ENCODE measurements at places on chromosomes 6 and 20.

DNA sequence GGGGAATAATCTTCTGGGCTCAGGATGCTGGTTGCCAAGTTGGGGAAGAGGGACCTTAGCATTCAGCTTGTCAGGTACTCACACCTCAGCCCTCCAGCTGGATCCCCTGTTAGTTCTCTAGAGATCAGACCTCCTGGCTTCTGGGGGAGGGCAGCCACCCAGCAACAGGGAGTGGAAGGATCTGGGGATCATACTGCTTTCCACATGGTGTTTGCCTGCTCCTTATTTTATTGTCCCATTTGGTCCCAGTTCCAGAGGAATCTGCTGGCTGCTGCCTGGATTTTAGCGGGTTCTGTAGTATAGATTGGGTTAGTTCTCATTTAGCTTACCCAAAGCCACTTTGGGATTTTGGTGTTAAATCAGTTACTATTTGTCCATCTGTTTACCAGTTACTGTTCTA lies 29.3 kb downstream of the KAT14 start:
- DNase-seq, result no peak

GRCh38 chr6:2854396-2854982 lies 12.8 kb upstream of the SERPINB1 start:
- no peak for DNase-seq

DNA sequence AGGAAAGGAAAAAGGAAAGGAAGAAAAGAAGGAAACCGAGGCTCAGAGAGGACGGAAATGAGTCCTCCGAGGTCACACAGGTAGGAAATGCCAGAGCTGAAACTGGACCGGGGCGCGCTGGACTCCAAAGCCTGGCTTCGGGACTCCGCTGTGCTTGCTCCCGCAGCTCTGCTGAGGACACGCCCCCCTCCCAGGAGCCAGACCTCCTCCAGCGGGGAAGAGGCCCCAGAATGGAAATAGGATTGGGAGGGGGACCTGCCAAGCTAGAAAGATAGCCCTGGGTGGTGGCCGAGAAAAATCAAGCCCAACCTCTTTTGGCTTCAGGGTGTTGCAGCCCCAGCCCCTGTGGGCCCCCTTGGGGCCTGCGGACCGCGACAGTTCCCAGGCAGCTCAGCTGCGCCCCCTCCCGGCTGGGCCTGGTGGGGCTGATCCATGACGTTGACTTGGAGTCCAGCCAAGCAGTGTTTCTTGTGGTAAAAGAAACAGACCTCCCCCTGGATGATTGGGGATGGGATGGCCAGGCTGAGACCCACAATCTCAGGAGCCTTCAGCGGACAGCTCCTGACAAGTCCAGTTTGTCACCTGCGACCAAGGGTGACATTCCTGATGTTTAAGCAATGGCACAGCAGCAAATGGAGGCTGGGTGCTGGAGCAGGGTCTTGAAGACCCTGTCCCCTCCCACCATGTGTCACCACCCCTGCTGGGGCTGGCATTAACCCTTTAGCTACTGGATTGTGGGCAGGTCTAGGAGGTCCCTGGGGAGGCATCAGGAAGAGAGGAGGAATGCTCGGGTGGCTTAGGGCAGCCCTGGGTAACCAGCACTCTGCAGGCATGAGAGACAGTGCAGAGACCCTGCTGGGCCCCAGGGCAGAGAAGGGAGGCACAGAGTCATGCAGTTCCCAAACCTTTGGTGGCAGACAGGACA lies 55.4 kb downstream of the RIPOR3 start:
- DNase-seq, result peak; percentile 65

GRCh38 chr20:36865076-36865860 lies 10.7 kb upstream of the TLDC2 start:
- DNase-seq, result no peak

GRCh38 chr6:130409418-130410100 lies 43.7 kb downstream of the TMEM200A start:
- DNase-seq, result no peak

DNA sequence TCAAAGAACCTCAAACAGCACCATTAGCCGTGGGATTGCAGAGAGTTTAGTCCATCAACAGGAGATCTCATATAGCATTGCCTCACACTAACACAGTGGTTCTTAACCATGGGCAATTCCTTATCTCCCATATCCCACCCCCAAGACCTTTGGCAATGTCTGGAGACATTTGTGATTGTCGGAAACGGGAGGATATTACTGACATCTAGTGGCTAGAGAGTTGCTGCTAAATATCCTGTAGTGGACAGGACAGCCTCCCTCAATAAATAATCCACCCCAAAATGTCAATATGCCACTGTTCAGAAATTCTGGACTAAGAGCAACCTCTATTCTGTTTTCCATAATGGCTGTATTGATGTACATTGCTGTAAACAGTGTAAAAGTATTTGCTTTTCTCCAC lies 210.1 kb upstream of the CCN2 start:
- DNase-seq, result no peak

- no peak for DNase-seq
These were observed 16.3 kb downstream of the PKIG start for GRCh38 chr20:44598423-44599305.

- DNase-seq, result peak; percentile 69
These were observed 2.1 kb downstream of the VEGFA start for GRCh38 chr6:43771858-43772680.

- no peak for DNase-seq
These were observed 4.3 kb upstream of the IL20RA start for GRCh38 chr6:137049095-137049494.

- DNase-seq, result no peak
These were observed 944.7 kb downstream of the PHF3 start for GRCh38 chr6:64580346-64580745.

DNA sequence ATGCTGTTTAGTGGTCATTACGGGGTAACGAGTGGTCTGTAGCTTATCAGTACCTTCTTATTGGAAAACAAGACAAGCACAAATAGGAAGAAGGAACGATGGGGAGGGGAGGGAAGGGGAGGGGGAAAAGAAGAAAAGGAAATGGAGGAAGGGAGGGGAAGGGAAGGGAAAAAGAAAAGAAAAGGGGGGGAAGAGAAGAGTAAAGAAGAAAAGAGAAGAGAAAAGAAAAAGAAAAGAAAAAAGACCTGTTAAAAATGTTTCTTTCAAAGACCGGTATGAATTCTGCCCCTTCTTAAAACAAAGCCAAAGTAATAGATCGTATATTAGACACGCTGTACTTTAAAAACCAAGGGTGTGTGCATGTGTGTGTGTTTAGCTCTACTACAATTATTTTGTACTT lies 2.4 kb upstream of the TENT5A start:
- DNase-seq, result no peak

DNA sequence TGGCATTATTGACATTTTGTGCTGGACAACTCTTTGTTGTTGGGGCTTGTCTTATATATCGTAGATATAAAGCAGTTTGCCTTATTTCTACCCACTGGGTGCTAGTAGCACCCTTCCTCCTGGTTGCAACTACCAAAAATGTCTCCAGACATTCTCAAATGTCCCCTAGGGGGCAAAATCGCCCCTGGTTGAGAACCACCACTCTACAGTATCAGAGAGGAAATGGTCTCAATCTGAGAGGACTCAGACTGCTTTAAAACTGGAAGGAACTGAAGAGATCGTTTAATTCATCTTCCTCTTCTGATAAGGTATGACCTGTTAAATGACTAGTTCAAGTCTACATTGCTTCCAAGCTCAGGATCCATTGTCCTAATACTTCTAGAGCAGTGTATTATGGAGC lies 14.9 kb downstream of the SH3BGRL2 start:
- no peak for DNase-seq

DNA sequence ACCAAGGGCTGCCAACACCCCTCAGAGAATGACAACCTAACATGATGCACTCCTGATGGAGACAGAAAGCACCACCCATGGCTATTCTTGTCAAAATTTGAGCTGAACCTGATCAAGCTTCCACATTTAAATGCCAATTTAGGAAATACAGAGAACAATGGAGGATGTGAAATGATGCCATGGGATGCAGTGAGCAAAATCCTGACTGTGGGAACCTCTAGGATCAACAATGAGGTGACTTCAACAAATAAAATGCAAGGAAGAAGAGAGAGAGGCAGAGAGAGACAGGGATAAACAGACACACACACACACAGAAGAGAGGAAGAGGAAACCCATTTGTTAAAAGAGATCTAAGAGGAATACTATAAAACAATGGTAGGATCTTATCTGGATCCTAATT lies 119.6 kb upstream of the NUP153 start:
- no peak for DNase-seq

GRCh38 chr20:61321481-61321880 lies 69.4 kb downstream of the CDH4 start:
- no peak for DNase-seq

DNA sequence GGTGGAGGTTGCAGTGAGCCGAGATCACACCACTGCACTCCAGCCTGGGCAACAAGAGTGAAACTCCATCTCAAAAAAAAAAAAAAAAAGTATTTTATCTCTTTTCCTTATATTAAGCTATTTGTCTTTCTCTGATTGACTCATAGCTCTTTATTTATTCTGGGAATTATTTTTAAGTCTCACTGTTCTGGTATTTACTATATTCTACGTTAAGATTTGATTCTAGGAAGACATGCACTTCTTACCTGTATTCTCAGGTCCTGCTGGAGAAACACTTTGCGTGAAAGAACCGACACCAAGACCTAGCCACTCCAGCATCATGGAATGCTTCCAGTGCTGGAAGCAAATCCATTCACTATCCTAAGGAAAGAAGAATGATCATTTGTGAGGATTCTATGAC lies 17.6 kb downstream of the ZNFX1 start:
- DNase-seq, result no peak

DNA sequence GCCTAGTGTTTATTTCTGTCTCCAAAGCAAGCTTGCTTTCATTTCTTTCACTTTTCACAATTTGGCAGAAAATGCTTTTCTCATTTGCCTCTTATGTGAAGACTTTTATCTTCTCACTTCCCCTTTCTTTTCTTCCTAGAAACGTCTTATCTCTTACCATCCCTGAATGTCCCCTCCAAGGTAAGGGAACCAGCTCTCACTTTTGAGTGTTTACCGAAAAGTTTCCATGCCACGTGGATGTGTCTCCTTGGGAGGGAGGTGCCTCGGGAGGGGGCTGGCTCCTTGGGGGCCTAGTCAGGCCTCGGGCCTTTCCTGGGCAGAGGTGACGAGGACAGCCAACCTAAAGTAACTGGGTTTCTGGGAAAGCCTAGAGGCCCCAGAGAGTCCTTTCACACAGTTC lies 127.4 kb downstream of the CD24 start:
- no peak for DNase-seq

DNA sequence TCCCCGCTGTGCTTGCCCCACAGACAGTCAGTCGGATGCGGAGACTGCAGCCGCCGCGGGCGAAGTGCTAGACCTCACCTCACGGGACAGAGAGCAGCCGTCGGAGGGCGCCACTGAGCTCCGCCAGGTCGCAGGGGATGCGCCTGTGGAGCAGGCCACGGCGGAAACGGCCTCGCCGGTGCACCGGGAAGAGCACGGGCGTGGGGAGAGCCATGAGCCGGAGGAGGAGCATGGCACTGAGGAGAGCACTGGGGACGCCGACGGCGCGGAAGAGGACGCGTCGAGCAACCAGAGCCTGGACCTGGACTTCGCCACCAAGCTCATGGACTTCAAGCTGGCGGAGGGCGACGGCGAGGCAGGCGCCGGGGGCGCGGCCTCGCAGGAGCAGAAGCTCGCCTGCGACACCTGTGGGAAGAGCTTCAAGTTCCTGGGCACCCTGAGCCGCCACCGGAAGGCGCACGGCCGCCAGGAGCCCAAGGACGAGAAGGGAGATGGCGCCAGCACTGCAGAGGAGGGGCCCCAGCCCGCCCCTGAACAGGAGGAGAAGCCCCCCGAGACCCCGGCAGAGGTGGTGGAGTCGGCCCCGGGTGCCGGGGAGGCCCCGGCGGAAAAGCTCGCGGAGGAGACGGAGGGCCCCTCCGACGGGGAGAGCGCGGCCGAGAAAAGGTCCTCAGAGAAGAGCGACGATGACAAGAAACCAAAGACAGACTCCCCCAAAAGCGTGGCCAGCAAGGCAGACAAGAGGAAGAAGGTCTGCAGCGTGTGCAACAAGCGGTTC lies 66.4 kb downstream of the SSR1 start:
- no peak for DNase-seq

- DNase-seq, result no peak
These were observed 63.0 kb downstream of the PTPN1 start for GRCh38 chr20:50572938-50573777.

- DNase-seq, result no peak
These were observed 107.9 kb downstream of the NRSN1 start for GRCh38 chr6:24233813-24234442.

DNA sequence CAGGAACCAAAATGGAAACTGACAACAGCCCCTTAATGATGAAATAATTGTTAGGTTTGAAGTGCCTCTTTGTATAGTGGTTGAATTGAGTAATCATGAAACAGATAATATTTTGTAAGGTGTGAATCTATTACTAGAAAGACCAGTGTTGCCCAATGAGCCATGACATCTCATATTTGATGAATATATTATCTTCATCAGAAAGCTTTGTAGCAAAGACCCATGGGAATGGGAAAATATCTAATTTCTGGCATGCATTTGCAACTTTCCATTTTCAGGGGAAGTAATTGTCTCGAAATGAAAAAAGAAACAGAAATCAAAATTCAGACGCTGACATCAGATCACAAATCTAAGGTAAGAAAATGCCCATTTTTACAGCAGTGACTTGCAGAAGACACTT lies 57.3 kb upstream of the LAMP5 start:
- no peak for DNase-seq

- DNase-seq, result no peak
These were observed 32.2 kb downstream of the KIF25 start for GRCh38 chr6:168029459-168030217.

DNA sequence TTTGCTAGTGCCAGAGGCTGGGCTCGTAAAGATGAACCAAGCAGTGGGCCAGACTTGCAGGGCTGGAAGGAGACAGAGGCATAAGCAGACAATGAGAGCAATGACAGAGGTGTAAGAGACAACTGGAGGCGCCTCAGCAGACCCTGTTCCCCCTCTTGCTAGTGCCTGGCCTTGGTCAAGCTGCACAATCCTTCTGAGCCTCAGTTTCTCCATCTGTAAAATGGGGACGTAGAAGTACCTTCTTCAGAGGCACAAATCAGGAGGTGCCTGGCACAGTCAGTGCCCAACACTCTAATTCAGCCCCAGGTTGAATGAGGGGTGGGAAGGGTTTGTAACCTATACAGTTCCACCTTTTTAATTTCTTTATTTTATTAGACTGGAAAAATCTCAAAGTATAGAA lies 23.2 kb downstream of the BPIFB1 start:
- no peak for DNase-seq
